ENCODE measurements at places on chromosomes 3 and 15. TPM values are rescaled to one million over a fixed set of nuclear protein-coding genes. Genes with fewer than 3 reads are reported as not detected.

The SLC12A1 gene
- not detected for total RNA-seq

The MEGF11 gene
- total RNA-seq = not detected

The FGF7 gene
- total RNA-seq = not detected

The LMAN1L gene
- total RNA-seq = 1.0 TPM

The SCG3 gene
- not detected for total RNA-seq

The TM6SF1 gene
- 18.2 TPM for total RNA-seq

The ARHGAP11A gene
- 155 TPM for total RNA-seq

The ZPLD1 gene
- total RNA-seq = not detected

The PPP1R14D gene
- total RNA-seq = not detected

The PROS1 gene
- total RNA-seq = 0.21 TPM

The ZNF662 gene
- 1.2 TPM for total RNA-seq

The HHLA2 gene
- 3.3 TPM for total RNA-seq

The XCR1 gene
- total RNA-seq = not detected

The MCTP2 gene
- 26.2 TPM for total RNA-seq

The GOLGA8S gene
- 1.0 TPM for total RNA-seq

The TRANK1 gene
- 52.3 TPM for total RNA-seq

The CLRN1 gene
- total RNA-seq = not detected

The TRIM71 gene
- not detected for total RNA-seq

The CRABP1 gene
- not detected for total RNA-seq

The FILIP1L gene
- 1.5 TPM for total RNA-seq

The RHOA gene
- 520 TPM for total RNA-seq

The ALPK3 gene
- total RNA-seq = 0.24 TPM

Data from activated CD8-positive, alpha-beta T cell treated with anti-CD3 and anti-CD28 coated beads, Interleukin-2, amount 10 ng/mL, durations not matched to agents 7 days and 5 days (primary cell).